Adrenal gland (tissue), 19 donors: ENCODE measurements at places on chromosomes 16 and 17. TPM values are rescaled to one million over a fixed set of nuclear protein-coding genes. Genes with fewer than 3 reads are reported as not detected.

The CIITA gene
- 6.5 TPM for total RNA-seq

The KRTAP2-1 gene
- not detected for total RNA-seq

DNA sequence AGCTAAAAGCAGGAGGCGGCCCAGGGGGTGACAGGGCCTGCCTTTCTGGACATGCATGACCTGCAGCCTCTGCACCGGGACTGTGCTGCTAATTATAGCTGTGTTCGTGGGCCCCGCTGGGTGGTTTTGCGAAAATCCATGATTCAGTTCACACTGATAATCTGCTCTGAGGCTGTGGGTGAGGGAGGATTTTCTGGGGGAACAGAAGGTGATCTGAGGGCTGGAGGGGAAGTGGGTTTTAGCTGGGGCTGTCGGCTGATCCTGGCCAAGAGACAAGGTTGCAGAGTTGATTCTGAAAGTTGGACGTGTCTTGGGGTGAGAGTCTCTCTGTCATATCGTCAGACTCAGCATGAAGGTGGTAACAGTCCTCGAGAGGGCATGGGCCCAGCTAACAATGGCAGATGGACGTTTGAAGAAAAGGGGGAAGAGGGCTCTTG, 187.5 kb upstream of the ZNF469 start:
- H3K4me1 ChIP-seq, result peaks cover 6% of the 10 kb centered on the region
- no peak for DNase-seq
- no peaks in the 10 kb centered on the region for H3K27me3 ChIP-seq

GRCh38 chr16:87311387-87311786, 5.8 kb downstream of the C16orf95 start:
- no peaks in the 10 kb centered on the region for H3K36me3 ChIP-seq
- no peak for DNase-seq
- no peaks in the 10 kb centered on the region for H3K4me1 ChIP-seq
- no peak overlapping the region for H3K4me3 ChIP-seq

- H3K27me3 ChIP-seq, result no peaks in the 10 kb centered on the region
- DNase-seq, result no peak
- H3K36me3 ChIP-seq, result no peaks in the 10 kb centered on the region
- H3K27ac ChIP-seq, result no peak overlapping the region
- H3K4me3 ChIP-seq, result no peak overlapping the region
These were observed 540 bp upstream of the CD300LF start for GRCh38 chr17:74713171-74713755.

DNA sequence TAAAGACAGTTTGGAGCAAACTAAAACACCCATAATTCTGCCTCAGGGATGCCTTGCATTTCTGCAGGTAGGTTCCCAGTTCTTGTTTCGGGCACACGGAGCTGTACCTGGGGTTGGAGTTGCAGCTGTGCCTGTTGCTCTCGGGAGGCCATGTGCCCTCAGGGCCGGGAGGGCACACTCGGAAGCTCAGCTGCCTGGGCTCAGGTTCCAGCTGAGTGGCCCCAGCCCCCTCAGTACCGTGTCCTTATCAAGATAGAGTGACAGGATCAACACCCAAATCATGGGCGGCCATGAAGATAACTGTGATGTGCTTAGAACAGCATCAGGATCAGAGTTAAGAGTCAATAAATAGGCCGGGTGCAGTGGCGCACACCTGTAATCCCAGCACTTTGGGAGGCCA, 107.9 kb downstream of the SNX29 start:
- no peaks in the 10 kb centered on the region for H3K4me1 ChIP-seq
- H3K4me3 ChIP-seq, result no peak overlapping the region
- H3K27me3 ChIP-seq, result no peaks in the 10 kb centered on the region

GRCh38 chr16:31880322-31880979, 6.8 kb downstream of the ZNF267 start:
- H3K27ac ChIP-seq, result peak overlapping the region; percentile 77
- no peaks in the 10 kb centered on the region for H3K36me3 ChIP-seq
- peak; percentile 42 for DNase-seq
- H3K4me3 ChIP-seq, result no peak overlapping the region
- H3K4me1 ChIP-seq, result peaks cover 6% of the 10 kb centered on the region

DNA sequence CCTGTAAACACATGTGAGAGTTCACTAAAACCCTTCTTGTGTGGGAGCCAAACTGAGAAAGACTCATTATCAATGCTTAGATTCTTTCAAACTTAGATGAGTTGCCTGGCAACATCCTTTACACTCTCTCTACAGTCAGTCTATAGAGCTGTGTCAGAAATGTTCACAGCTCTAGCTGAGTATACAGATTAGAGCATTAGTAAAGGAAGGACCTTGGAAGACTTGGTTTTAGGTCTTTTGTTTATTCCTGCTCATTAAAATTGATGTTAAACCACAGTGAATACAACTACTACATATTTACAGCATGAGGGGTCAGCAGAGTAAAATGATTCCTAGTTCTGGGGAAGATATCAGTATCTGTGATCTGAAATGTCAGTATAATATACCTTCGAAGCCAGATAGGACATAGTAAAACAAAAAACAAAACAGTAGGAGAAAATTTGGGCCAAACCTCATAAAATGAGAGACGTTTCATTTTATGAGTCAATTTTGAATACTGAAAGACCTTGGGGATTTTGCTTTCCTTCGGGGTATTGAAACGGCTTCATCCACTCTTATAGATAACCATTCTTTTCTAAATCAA, 186.0 kb downstream of the TANC2 start:
- no peak for DNase-seq
- no peaks in the 10 kb centered on the region for H3K36me3 ChIP-seq
- H3K27me3 ChIP-seq, result no peaks in the 10 kb centered on the region
- H3K27ac ChIP-seq, result no peak overlapping the region
- no peak overlapping the region for H3K4me3 ChIP-seq

DNA sequence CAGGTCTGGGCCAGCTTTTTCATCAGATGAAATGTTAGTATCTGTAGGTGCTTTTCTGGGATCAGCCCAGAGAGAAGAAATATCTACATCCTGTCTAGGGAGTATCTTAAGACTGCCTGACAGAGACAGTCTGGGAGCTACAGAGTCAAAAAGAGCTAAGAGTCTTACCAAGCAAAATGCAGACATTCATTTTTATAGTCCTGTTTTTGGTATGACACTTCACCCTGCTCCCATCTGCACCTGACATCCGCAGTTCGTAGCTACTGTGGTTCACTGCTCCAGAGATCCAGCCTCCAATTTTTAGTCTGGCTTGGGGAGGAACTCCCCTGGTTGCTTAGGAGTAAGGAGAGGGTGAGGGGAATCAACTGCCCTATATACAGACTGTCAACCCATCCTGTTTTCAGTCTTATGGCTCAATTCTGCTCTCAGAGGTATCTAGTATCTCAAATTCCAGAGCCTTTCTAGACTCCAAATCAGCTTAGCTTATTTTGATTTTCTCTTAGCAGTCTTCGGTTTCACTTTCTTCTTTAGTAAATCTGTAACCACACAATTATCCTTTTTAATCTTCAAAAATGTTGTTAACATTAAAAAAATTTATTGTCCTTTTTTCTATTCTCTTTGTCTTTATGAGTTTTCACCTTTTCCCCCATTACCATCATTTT, 97.8 kb downstream of the TMEM100 start:
- H3K4me1 ChIP-seq, result no peaks in the 10 kb centered on the region
- no peak overlapping the region for H3K4me3 ChIP-seq
- DNase-seq, result no peak
- no peaks in the 10 kb centered on the region for H3K36me3 ChIP-seq

DNA sequence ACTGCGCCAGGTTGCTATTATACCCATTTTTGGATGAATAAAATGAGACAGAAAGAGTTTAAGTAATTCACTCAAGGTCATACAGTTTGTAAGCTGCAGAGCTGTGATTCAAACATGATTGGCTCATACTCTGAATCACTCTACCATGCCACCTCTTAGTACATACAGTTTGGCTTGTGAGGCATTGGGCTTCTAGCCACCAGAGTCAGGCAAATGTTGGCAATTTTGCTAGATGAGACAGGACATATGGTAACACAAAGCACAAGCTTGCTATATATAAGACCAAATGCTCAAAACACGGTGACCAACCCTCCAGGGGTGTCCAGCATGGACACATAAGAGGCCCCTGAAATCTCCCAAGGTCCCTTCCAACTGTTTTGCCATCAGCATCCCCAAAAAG, 236.0 kb upstream of the IRX5 start:
- H3K4me1 ChIP-seq, result no peaks in the 10 kb centered on the region
- H3K4me3 ChIP-seq, result no peak overlapping the region
- no peak for DNase-seq
- peaks cover 4% of the 10 kb centered on the region for H3K27me3 ChIP-seq
- H3K27ac ChIP-seq, result no peak overlapping the region

- H3K4me1 ChIP-seq, result peaks cover 28% of the 10 kb centered on the region
- H3K27ac ChIP-seq, result peak overlapping the region; percentile 92
- no peaks in the 10 kb centered on the region for H3K36me3 ChIP-seq
- no peak for DNase-seq
- no peaks in the 10 kb centered on the region for H3K27me3 ChIP-seq
These were observed 773 bp upstream of the PPM1D start for GRCh38 chr17:60599220-60599619.

DNA sequence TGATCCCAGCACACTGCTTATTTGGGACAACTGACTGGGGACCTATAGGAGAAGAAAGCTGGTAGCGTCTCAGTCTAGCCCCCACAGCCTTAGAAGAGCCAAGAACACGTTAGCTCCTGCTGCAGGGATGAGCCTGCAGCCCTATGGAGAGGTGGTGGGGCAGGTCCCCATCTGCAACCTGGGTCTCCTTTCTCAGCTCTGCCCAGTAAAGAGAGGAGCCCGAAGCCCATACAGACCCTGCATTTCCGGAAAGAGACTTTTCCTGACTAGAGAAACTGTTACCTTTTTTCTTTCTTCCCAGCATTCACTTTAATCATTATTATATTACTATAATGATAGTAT, 788 bp downstream of the METTL22 start:
- H3K4me3 ChIP-seq, result peak overlapping the region; percentile 30
- H3K36me3 ChIP-seq, result peaks cover 19% of the 10 kb centered on the region
- no peak overlapping the region for H3K27ac ChIP-seq
- no peaks in the 10 kb centered on the region for H3K27me3 ChIP-seq

DNA sequence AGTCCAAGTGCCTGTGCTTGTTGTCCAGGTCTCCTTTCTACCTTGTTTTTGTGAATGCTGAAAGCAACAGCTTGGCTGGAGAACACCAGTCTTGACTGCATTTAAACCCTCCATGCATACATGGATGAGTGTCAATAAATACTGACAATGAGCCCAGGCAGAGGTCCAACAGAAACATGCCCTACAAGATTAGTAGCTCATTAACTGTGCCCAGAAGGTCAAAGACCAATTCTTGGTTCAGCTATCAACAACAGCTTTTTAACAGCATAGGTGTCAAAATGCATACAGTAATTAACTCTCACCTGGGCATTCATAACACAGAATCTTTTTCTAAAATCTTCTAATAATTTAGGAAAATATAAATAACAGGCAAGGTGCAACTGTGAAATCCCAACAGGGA, 63.2 kb downstream of the N4BP1 start:
- no peak overlapping the region for H3K4me3 ChIP-seq
- no peaks in the 10 kb centered on the region for H3K36me3 ChIP-seq
- peaks cover 3% of the 10 kb centered on the region for H3K4me1 ChIP-seq
- no peak for DNase-seq
- no peaks in the 10 kb centered on the region for H3K27me3 ChIP-seq
- no peak overlapping the region for H3K27ac ChIP-seq

DNA sequence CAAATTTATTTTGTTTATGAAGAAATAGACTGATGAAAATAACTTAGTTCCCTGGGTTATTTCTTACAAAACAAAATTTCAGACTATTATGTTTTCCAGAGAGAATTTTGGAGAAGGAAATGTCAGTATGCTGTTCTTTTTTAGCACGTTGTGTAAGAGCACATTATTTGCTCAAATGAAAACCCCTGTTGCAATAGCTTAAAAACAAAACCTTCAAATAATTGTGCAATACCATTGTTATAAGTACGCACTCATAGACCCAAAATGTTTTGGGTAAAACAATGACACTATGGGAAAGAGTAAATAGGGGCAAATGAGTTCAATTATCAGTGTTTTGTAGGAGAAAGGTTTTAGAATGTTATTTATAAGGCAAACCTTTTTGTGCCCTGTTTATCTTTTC, 18.2 kb downstream of the VMP1 start:
- H3K27me3 ChIP-seq, result no peaks in the 10 kb centered on the region
- peaks cover 39% of the 10 kb centered on the region for H3K4me1 ChIP-seq
- H3K27ac ChIP-seq, result peak overlapping the region; percentile 66
- DNase-seq, result no peak

GRCh38 chr17:67132366-67132765, 88.0 kb downstream of the CACNG1 start:
- no peaks in the 10 kb centered on the region for H3K27me3 ChIP-seq
- H3K36me3 ChIP-seq, result peaks cover 17% of the 10 kb centered on the region
- H3K4me1 ChIP-seq, result no peaks in the 10 kb centered on the region
- no peak for DNase-seq
- no peak overlapping the region for H3K27ac ChIP-seq
- H3K4me3 ChIP-seq, result no peak overlapping the region

DNA sequence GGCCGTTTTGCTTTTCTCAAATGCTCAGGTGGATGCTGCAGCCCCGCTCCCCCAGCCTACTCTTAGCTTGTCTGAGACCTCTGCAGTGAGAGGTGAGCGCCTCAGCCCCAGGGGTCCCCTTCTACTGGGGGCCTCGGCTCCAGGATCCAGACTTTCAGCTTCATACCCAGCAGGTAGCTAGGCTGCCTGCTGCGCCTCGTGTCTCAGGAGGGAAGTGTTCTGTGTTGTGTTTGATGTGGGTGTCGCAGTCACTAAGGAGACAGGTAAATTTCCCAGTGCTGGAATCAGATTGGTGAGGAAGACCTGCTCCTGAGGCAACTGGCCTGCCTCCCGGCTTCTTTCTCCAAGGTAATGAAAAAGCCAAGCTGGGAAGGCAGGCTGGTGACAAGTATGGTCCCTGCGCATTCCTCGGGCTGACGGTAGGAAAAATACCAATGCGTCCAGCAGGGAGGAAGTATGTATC, 604.0 kb upstream of the SALL1 start:
- H3K4me3 ChIP-seq, result no peak overlapping the region
- no peak overlapping the region for H3K27ac ChIP-seq
- H3K36me3 ChIP-seq, result no peaks in the 10 kb centered on the region
- DNase-seq, result no peak
- no peaks in the 10 kb centered on the region for H3K4me1 ChIP-seq

DNA sequence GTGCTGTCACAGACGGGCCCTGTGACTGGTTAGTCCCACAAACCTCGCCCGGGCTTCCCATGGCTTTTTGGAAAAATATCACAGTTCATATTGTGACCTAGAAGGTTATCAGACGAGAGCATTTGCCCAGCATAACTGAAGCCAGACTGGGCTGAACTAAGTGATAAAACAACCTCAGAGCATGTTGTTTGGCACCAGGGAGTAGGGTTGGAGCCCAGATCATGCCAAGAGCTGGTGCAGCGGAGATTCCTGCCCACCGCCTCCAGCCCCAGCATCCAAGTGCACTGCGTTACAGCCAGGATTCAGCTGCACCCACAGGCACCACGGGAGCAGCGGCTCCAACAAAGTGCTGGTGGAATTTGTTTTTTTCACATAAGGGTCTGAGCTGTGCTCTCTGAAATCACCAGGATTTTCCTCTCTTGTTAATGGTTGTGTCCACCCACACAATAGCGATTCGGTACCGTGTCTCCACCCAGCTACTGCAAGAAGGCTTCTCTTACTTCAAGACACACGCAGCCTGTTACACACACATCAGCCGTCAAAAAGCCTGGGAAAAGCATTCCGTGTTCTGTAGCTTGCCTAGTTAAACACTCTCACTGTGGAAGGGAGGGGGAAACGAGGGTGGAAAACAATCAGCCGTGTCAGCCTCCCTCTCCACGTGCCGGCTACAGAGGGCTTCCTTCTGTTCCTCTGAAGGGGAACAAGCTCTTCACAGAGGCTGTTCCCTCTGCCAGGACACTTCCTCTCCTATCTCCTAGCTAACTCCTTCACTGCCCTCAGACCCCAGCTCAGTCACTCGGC, 273.8 kb downstream of the C16orf95 start:
- DNase-seq, result no peak
- peaks cover 12% of the 10 kb centered on the region for H3K27me3 ChIP-seq
- H3K4me1 ChIP-seq, result no peaks in the 10 kb centered on the region
- no peak overlapping the region for H3K4me3 ChIP-seq
- H3K36me3 ChIP-seq, result no peaks in the 10 kb centered on the region
- no peak overlapping the region for H3K27ac ChIP-seq
